GM23248 (cell line): ENCODE measurements at places on chromosomes 11 and 22. TPM values are rescaled to one million over a fixed set of nuclear protein-coding genes. Genes with fewer than 3 reads are reported as not detected.

DNA sequence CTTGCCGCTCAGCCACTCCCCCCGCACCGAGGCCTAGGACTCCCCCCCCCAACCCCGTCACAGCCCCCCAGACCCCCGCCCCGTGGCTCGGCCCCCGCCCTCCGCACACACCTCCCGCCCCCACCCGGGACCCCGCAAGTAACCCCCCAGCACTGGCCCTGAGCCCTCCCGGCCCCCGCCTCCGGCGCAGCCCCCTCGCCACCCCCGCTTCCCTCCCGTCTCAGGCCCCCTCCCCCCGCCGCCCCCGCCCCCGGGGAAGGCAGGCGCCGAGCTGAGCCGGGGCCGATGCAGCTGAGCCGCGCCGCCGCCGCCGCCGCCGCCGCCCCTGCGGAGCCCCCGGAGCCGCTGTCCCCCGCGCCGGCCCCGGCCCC, 1.5 kb downstream of the SHANK3 start:
- no peak for DNase-seq

DNA sequence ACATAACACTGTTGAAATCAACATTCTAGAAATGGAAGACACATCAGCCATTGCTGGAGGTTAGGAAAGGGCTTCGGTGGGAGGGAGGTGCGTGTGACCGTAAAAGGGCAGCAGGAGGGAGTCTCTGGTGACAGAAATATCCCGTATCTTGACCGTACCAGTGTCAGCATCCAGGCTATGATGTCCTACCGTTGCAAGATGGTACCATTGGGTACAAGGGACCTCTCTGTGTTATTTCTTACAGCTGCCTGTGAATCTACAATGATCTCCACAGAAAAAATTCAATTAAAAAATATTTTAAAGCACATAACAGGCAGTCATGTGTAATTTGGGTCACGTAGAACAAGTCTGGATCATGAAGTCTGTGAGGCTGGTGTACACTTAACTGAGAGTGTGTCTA, 27.4 kb upstream of the SEPTIN5 start:
- DNase-seq = no peak

DNA sequence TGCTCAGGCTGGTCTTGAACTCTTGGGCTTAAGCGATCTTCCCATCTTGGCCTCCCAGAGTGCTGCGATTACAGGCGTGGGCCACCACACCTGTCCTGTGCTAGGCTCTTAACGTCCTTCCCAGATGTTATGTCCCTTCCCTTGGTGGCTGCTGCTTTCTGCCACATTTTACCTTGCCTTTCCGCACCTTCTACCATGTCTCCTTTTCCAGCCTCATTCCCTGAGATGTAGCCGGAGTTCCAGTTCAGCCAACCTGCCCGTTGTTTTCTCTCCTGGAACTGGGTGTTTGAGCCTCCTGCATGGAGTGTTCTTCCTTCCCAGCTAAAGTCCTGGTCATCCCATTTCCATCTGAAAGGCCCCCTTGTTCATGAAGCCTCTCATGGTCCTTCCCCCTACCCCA, 95.3 kb downstream of the PTPRJ start:
- DNase-seq = no peak

DNA sequence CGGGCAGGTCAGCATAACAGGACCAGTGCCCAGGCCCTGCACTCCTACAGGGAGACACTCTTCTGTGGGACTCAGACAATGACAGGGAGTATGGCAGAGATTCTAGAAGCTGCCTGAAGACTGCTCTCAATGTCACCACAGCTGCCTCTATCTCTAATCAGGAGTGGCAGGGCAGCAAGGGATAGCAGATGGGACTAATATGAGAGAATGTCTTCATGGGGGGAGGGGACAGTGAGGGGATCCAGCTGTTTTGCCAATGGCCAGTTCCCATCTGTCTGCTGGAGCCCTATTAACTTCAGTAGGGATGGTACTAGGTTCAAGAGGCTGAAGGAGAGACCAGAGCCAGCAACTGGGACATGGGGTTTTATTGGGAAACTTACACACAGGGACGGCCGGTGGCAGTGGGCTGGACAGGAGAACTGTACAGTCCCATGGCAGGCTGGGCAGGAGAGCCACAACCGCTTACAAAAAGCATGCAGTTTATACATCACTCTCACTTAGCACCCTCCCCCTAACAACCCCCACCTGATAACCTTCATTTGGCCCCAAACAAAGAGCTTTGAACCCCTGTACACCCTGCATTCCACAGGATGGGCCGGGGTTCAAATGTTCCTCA, 2.5 kb upstream of the CD82 start:
- no peak for DNase-seq

- DNase-seq = no peak
Observed at GRCh38 chr22:23497016-23497885, 82.8 kb downstream of the IGLL1 start.

DNA sequence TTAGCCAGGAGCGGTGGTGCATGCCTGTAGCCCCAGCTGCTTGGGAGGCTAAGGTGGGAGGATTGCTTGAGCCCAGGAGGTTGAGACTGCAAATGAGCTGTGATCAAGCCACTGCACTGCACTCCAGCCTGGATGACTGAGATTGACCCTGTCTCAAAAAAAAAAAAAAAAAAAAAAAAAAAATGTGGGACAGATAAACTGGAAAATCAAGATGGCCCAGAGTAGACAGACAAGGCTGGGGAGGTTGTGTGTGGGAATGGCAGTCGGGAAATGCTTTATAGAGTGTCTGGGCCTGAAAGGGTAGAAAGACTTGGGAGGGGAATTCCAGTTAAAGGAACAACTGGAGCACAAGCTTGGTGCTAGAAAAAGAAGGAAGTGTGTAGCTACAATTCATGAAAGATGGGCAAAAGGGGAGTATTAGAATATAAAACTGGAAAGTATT, 18.2 kb upstream of the WDR74 start:
- no peak for DNase-seq

Gene MYOD1
- total RNA-seq = not detected in 2 replicates

Gene GSTT2
- total RNA-seq = 0.65 and 2.1 TPM in 2 replicates
